B cell (primary cell): ENCODE measurements at places on chromosomes 13 and 19. TPM values are rescaled to one million over a fixed set of nuclear protein-coding genes. Genes with fewer than 3 reads are reported as not detected.

- peak; percentile 86 for DNase-seq
Measured at GRCh38 chr13:30607908-30608307, 9.8 kb upstream of the USPL1 start.

DNA sequence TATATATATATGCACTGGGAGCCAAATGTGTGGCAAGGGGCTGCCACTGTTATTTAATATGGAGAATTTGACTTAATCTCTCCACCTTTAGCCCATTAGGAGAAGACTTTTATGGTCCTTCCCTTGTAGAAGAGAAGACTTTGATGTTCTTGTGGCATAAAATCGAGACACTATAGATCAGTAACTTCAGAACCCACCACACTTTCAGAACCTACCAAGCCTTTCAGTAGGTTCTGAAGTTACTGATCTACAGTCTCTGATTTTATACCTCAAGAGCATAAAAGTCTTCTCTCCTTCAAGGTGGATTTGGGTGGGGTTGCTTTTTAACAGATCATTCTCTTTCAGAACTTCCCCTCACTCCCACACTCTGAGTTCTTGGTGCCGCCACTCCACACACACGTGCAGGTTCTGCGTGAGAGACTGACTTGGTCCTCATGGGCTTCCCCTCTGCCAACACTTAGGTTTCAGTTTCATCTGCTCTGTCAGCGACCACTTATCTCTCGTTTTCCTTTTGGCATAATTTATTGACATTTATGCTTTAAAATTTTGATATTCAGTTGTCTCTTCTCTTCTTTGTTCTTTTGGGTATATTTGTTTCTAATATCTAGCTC is 213.4 kb upstream of the PCDH17 start:
- DNase-seq = no peak

- peak; percentile 40 for DNase-seq
Measured at GRCh38 chr13:112892426-112893206, 76.4 kb upstream of the MCF2L start.

- no peak for DNase-seq
Measured at GRCh38 chr13:42066542-42066941, 18.1 kb downstream of the DGKH start.

DNA sequence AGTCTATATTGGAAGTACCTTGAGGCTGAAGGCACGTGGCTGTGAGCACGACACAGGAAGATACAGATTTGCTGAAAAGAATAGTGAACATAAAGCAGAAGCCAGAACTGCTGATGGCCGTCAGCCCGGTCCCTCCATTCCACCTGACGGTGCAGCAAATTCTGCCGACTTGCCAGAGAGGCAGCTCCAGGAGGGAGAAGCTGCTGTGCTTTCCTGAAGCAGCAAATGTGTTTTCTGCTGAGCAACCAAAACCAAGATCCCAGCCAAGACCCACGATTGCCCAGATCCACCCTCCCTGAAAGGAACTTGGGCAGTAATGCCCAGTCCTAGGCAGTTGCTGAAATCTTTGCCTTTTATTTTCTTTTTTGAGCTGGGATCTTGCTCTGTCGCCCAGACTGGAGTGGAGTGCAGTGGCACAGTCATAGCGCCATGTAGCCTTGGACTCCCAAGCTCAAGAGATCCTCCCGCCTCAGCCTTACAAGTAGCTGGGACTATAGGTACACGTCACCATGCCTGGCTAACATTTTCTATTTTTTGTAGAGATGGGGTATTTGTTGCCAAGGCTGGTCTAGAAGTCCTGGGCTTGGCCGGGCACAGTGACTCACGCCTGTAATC is 7.0 kb upstream of the RCN3 start:
- DNase-seq = no peak

- no peak for DNase-seq
Measured at GRCh38 chr13:50529154-50529882, 314.2 kb downstream of the DLEU7 start.

- no peak for DNase-seq
Measured at GRCh38 chr19:18856385-18857126, 24.8 kb downstream of the UPF1 start.

DNA sequence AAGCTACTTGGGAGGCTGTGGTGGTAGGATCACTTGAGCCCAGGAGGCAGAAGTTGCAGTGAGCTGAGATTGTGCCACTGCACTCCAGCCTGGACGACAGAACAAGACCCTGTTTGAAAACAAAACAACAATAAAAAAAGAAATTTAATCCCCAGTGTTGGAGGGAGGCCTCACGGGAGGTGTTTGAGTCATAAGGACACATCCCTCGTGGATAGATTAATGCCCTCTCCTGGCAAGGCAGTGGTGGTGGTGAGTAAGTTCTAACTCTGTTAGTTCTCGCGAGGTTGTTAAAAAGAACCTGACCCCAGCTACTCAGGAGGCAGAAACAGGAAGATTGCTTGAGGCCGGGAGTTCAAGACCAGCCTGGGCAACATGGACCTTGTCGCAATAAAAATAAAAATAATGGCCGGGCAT is 27.6 kb upstream of the SIN3B start:
- DNase-seq = no peak

GRCh38 chr13:113629866-113630265 is 28.1 kb downstream of the ATP4B start:
- DNase-seq = no peak

- DNase-seq = no peak
Measured at GRCh38 chr19:58385313-58385890, 1.7 kb upstream of the RPS5 start.

DNA sequence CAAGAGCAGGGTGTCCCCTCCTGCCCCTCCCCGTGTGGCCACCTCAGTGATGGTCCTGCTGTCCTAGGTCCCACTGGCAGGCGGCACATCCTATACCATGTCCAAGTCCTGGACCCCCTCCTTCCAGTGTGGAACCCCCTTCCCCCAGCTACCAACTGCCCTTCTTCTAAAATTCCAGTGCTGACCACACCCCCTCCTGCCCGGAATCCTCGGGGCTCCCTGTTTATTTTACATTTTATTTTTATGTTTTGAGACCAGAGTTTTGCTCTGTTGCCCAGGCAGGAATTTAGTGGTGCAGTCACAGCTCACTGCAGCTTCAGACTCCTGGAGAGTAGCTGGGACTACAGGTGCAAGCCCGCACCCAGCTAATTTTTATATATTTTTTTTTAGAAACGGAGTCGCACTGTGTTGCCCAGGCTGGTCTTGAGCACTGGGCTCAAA is 945 bp upstream of the CPAMD8 start:
- no peak for DNase-seq

GRCh38 chr13:44972956-44973581 is 16.2 kb downstream of the NUFIP1 start:
- peak; percentile 41 for DNase-seq

DNA sequence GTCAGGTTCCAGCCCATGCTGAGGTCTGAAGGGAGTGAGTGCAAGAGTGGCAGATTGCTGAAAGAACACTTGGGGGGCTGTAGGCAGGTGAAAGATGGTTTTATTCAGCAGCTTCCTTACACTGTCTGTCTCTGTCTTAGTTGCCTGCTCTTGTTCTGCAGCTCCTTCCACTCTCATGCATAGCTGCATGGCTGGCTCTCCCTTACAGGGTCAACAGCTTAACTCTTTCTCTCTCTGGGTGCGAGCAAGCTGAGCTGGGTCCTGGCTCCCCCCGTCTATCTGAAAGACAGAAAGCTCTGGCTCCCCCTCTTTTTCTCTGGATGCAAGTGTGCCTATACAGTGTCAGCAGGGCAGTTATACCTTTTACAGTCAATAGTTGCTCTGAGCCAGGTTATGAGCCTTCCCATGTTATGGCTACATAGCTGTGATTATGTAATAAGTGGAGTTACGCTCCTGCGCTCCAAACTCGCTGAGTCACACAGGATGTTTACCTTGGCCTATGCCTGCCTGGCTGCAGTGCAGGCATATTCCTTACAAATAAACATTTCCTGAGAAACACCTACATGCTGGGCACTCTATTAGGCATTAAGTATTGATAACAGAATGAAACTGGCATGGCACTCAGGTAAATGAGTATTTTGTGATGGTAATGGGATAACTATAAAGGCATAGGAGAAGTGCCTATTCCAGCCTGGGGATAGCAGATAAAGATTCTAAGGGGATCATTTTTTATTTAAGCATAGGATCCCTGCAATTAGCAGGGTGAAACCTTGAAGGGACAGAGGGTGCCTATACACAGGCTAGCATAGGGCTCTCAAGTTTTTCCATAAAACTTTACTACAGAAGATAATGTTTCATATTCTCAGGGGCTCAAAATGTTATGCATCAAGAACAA is 826.9 kb upstream of the PCDH9 start:
- DNase-seq = no peak

- DNase-seq = peak; percentile 23
Measured at GRCh38 chr19:7932276-7932929, 6.5 kb upstream of the CTXN1 start.

DNA sequence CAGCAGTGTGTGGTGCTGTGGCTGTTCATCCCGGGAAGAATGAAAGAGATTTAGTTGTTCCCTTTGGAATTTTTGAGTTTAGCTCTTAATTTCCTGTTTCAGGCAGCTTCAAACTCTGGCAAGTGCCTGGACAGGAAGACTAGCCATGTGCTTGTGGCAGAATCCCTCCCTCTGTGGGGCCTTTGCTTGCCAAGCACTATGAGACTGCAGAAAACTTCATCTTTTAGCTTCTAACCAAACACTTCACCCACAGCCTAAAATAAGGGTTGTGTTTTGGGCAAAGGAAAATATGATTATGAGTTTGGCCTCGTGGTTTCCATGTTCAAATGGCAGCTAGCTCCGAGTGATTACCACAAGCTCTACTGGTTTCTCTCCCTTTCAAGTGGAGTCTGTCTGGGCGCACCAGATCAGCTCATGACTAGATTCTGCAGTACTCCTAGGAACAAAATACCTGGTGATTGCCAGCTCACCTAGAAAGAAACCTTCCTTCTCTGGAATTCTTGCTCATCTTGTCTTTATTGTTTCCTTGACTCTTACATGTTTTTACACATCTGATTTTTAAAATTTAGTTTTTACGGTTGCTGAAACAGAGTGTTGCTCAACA is 707.5 kb downstream of the SLITRK6 start:
- DNase-seq = no peak

DNA sequence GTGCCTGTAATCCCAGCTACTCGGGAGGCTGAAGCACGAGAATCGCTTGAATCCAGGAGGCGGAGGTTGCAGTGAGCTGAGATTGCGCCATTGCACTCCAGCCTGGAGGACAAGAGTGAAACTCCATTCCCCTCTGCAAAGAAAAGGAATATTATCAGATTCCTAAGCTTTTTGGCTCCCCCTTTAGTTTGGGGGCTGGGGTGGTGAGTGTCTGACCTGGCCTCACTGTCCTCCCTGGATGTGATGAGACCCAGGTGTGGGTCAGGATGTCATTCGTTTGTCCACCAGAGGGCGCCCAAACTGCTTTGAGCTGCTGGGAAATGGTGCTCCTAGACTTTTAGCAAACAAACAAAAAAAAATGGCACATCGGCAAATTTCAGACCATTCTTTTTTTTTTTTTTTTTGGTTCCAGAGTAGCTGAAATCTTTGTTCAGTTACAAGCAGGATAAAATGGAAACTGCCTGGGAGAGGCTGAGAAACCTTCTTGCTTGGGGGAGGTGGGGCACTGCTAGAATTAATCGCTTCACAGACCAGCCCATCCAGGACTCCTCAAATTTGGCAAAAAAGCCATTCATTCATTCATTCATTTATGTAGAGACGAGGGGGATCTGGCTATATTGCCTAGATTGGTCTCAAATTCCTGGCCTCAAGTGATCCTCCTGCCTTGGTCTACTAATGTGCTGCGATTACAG is 29.4 kb downstream of the SPC24 start:
- DNase-seq = peak; percentile 83

- DNase-seq = no peak
Measured at GRCh38 chr13:112105244-112105681, 38.3 kb downstream of the SOX1 start.

- no peak for DNase-seq
Measured at GRCh38 chr13:39257642-39258041, 219.4 kb downstream of the NHLRC3 start.

DNA sequence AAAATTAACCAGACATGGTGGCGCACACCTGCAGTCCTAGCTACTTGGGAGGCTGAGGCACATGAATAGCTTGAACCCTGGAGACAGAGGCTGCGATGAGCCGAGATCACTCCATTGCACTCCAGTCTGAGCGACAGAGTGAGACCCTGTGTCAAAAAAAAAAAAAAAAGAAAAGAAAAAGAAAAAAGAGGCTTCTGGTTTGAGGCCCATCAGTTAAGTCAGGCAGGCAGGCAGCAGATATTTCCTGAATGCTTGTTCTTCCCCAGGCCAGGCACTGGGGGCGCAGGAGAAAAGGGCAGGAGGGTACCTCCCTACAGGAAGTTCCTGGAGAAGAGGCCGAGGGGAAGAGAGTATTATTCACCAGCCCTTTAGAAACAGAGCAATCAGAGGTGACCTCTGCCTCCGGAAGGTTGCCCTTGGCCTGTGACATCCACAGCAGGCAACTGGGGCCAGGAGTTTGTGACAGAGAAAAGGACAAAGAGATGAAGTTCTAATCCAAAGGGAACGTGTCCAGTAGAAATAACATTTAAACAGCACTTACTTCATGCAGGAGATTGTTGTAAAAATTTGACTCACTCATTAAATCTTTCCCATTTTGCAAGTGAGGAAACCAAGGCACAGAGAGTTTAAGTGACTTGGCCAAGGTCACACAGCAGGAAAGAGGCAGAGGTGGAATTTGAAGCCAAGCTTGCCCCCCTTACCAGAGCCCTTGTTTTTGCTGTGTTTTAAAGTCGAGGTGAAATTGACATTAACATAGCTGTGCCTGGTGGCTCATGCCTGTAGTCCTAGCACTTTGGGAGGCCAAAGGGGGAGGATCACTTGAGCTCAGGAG is 4.3 kb upstream of the RLN3 start:
- no peak for DNase-seq

GRCh38 chr19:38210458-38210987 is 13.5 kb downstream of the DPF1 start:
- peak; percentile 45 for DNase-seq

DNA sequence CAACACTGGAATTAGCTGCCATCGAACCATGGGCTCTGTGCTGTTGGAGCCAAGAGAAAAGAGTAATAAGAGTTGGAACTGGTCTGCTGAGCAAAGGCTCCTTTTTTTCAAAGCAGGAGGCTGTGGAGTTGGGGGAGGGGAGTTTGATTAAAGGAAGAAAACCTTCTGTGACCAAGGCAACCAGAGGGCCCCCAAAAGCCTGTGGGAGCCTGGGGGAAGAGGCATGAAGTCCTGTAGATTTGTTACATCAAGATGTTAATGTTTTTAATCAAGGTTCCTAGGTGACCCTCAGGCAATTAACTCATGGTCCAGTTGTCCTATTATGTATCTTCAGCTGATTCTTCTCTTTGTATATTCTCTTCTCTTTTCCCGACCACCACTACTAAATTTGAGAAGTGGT is 403.9 kb downstream of the NDFIP2 start:
- DNase-seq = no peak

- no peak for DNase-seq
Measured at GRCh38 chr13:23432626-23433025, 876 bp downstream of the SACS start.

Gene MAP4K1
- 397 and 415 TPM in 2 replicates for total RNA-seq

Gene TIMM44
- total RNA-seq = 62.1 and 66.5 TPM in 2 replicates

Gene CYP2A7
- total RNA-seq = not detected in 2 replicates

Gene MICU2
- 52.2 and 52.5 TPM in 2 replicates for total RNA-seq

Gene ZNF823
- total RNA-seq = 4.2 and 5.1 TPM in 2 replicates

Gene SLC25A41
- 0.29 and 0.30 TPM in 2 replicates for total RNA-seq

Gene TMEM150B
- total RNA-seq = not detected in 2 replicates

Gene KCNJ14
- total RNA-seq = 2.1 and 2.3 TPM in 2 replicates

Gene CRX
- total RNA-seq = 0.07 TPM in 1 of 2 replicates, not detected in the other
